Endodermal cell (in vitro differentiated cells): ENCODE measurements at places on chromosomes 4 and X. TPM values are rescaled to one million over a fixed set of nuclear protein-coding genes. Genes with fewer than 3 reads are reported as not detected.
A peak's percentile ranks its signal among the peaks of the same experiment; 100 is the strongest.

Gene CSAG1
- not detected in 2 replicates for total RNA-seq

Gene PCSK1N
- 2.4 and 2.9 TPM in 2 replicates for total RNA-seq

Gene OTUD6A
- not detected in 2 replicates for total RNA-seq

Gene CCNB3
- 0.41 TPM in 1 of 2 replicates, not detected in the other for total RNA-seq

Gene DTHD1
- not detected in 3 replicates for total RNA-seq

Gene CSTF2
- 13.4 to 28.3 TPM (median 26.4 TPM) in 3 replicates for total RNA-seq

Gene MAGEC2
- not detected in 3 replicates for total RNA-seq

Gene AFM
- total RNA-seq, result not detected in 3 replicates

Gene XAGE3
- not detected in 2 replicates for total RNA-seq

Gene NXF2
- total RNA-seq, result 0.61 and 0.75 TPM in 2 replicates

Gene MGAT4D
- not detected in 2 replicates for total RNA-seq

GRCh38 chr4:42636645-42636949 is 20.3 kb downstream of the ATP8A1 start:
- no peak for DNase-seq
- no peaks in the 10 kb centered on the region for H3K36me3 ChIP-seq
- H3K4me1 ChIP-seq, result peaks cover 21% of the 10 kb centered on the region
- H3K4me3 ChIP-seq, result no peak overlapping the region
- no peaks in the 10 kb centered on the region for H3K27me3 ChIP-seq
- peak overlapping the region; percentile 81 for H3K27ac ChIP-seq

GRCh38 chr4:87806520-87806919 is 7.2 kb downstream of the IBSP start:
- no peak overlapping the region for H3K27ac ChIP-seq
- no peak for DNase-seq
- no peaks in the 10 kb centered on the region for H3K27me3 ChIP-seq
- H3K4me1 ChIP-seq, result no peaks in the 10 kb centered on the region
- H3K4me3 ChIP-seq, result no peak overlapping the region
- no peaks in the 10 kb centered on the region for H3K36me3 ChIP-seq

DNA sequence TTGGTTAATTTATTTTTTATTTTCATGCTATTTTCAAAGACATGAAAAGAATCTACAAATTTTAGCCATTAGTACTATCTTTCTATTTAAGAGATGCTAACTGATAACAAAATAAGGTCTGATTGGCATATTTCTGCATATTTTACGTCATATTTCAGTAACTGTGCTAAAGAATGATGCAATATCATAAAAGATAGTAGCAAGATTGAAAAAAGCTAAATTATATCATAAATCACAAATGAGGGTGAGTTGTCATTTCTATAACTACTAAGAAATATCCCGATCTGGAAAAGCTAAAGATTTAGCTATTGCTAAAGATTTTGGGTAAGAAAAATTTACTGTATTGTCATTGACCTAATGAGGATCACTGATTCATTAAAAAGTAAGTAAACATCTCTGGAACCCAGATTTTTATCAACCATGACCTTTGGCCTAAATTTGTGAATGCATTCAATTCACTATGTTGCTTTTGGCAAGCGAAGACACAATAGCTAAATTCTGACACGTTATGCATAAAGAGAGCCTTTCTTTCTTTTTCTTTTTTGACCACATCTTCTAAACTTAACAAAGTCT is 103.6 kb downstream of the HPGD start:
- H3K27me3 ChIP-seq, result no peaks in the 10 kb centered on the region
- no peaks in the 10 kb centered on the region for H3K4me1 ChIP-seq
- H3K4me3 ChIP-seq, result no peak overlapping the region
- no peak for DNase-seq
- no peak overlapping the region for H3K27ac ChIP-seq
- H3K36me3 ChIP-seq, result no peaks in the 10 kb centered on the region

GRCh38 chr4:126957987-126958386 is 674.8 kb upstream of the INTU start:
- H3K36me3 ChIP-seq, result no peaks in the 10 kb centered on the region
- H3K27ac ChIP-seq, result no peak overlapping the region
- no peaks in the 10 kb centered on the region for H3K27me3 ChIP-seq
- no peak overlapping the region for H3K4me3 ChIP-seq
- DNase-seq, result no peak

DNA sequence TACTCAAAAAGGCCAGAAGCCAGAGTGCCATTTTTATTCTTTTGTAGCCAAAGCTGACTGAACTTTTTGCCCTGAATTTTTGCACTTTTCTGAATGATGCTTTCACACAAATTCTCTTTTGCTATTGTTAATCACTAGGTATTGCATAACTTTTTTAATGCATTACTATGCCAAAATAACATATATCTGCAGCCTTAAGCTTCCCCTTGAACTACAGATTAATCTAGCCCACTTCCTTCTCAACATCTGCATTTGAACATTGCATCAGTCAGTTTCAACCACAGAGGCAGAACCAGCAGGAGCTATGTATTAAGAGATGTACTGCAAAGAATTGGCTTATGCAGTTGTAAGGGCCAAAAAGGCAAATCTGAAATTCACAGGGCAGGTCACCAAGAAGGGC is 197.6 kb upstream of the GYPA start:
- no peaks in the 10 kb centered on the region for H3K36me3 ChIP-seq
- H3K27me3 ChIP-seq, result no peaks in the 10 kb centered on the region
- no peaks in the 10 kb centered on the region for H3K4me1 ChIP-seq

GRCh38 chr4:86250619-86251018 is 109.2 kb downstream of the MAPK10 start:
- no peaks in the 10 kb centered on the region for H3K4me1 ChIP-seq
- H3K36me3 ChIP-seq, result peaks cover 5% of the 10 kb centered on the region
- H3K4me3 ChIP-seq, result no peak overlapping the region
- no peaks in the 10 kb centered on the region for H3K27me3 ChIP-seq
- H3K27ac ChIP-seq, result no peak overlapping the region

- DNase-seq, result no peak
- no peaks in the 10 kb centered on the region for H3K27me3 ChIP-seq
- H3K36me3 ChIP-seq, result peaks cover 49% of the 10 kb centered on the region
- H3K27ac ChIP-seq, result no peak overlapping the region
- peaks cover 8% of the 10 kb centered on the region for H3K4me1 ChIP-seq
These were observed 16.6 kb downstream of the JAKMIP1 start for GRCh38 chr4:6183740-6184139.

- H3K4me1 ChIP-seq, result no peaks in the 10 kb centered on the region
- H3K27me3 ChIP-seq, result no peaks in the 10 kb centered on the region
- no peaks in the 10 kb centered on the region for H3K36me3 ChIP-seq
- H3K4me3 ChIP-seq, result no peak overlapping the region
- DNase-seq, result no peak
- no peak overlapping the region for H3K27ac ChIP-seq
These were observed 182.0 kb downstream of the TENT5D start for GRCh38 chrX:80602036-80602860.

DNA sequence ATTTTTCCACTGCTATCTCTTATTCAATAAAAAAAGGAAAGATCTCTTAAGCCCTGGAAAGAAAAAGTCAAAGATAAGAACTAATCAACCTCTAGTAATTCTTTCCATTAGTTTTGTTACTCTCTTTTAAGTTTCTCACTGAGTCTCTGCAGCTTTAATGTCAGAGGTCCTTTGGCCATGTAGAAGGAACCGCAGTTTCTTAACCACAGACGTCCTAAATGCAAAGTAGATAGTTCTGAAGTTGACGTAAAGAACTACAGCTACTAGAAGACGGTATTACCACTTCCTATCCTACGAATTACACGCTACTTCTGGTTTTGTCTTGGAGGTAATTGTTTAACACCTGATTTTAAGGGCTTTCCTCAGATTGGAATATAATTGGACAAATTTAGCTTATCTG is 325.9 kb downstream of the ANKRD50 start:
- no peak overlapping the region for H3K27ac ChIP-seq
- H3K4me1 ChIP-seq, result no peaks in the 10 kb centered on the region
- no peaks in the 10 kb centered on the region for H3K27me3 ChIP-seq
- no peaks in the 10 kb centered on the region for H3K36me3 ChIP-seq

DNA sequence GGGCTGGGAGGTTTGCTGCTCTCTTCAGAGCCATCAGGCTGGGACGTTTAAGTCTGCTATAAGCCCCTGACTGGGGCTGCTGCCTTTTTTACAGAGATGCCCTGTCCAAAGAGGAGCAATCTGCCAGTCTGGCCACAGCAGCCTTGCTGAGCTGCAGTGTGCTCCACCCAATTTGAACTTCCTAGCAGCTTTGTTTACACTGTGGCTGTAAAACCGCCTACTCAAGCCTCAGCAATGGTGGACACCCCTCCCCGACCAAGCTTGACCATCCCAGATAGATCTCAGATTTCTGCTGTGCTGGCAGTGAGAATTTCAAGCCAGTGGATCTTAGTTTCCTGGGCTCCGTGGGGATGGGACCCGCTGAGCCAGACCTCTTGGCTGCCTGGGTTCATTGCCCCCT is 40.7 kb downstream of the SPATA18 start:
- no peak overlapping the region for H3K27ac ChIP-seq
- H3K4me1 ChIP-seq, result no peaks in the 10 kb centered on the region
- H3K36me3 ChIP-seq, result no peaks in the 10 kb centered on the region
- DNase-seq, result no peak
- H3K27me3 ChIP-seq, result no peaks in the 10 kb centered on the region

- DNase-seq, result peak; percentile 58
- H3K27ac ChIP-seq, result no peak overlapping the region
- H3K27me3 ChIP-seq, result no peaks in the 10 kb centered on the region
- no peaks in the 10 kb centered on the region for H3K4me1 ChIP-seq
- no peaks in the 10 kb centered on the region for H3K36me3 ChIP-seq
These were observed 856.0 kb upstream of the FRG1 start for GRCh38 chr4:189084671-189085070.

DNA sequence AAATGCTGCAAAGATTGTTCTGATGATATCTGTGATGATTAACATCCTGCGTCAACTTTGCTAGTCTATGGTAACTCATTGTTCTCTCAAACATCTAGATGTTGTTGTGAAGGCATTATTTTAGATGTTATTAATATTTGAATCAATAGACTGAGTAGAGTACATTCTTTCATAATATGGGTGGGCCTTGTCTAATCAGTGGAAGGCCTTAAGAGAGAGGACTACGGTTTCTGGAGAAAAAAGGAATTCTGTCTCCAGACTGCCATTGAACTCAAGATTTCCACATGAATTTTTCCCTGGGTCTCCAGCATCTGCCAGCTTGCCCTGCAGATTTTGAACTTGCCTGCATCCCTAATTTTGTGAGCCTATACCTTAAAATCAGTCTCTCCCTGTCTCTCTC is 2381.1 kb upstream of the AGA start:
- H3K4me1 ChIP-seq, result no peaks in the 10 kb centered on the region
- DNase-seq, result no peak
- H3K27me3 ChIP-seq, result no peaks in the 10 kb centered on the region

GRCh38 chr4:153546280-153546679 is 80.1 kb downstream of the TMEM131L start:
- H3K36me3 ChIP-seq, result no peaks in the 10 kb centered on the region
- H3K4me1 ChIP-seq, result no peaks in the 10 kb centered on the region
- H3K27ac ChIP-seq, result no peak overlapping the region
- no peaks in the 10 kb centered on the region for H3K27me3 ChIP-seq
- no peak overlapping the region for H3K4me3 ChIP-seq

DNA sequence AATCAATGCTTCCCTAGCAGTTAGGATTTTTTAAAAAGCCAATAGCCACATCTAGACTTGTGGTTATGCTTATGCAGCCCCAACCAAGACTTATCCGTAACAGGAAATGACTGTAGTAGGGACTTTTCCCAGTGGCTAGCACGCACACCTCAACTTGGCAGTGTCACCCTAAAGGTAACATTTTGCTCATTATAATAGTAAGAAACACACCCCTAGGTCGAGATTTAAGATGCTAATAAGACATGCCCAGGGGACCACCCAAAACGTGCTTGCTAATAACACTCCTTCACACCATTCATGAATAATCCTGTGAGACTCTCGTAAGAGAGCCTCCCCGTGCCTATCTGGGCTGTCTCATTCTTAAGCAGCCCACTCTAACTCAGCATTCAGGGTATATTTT is 195.3 kb downstream of the CHIC1 start:
- H3K27ac ChIP-seq, result no peak overlapping the region
- H3K27me3 ChIP-seq, result no peaks in the 10 kb centered on the region
- H3K4me1 ChIP-seq, result no peaks in the 10 kb centered on the region
- H3K36me3 ChIP-seq, result no peaks in the 10 kb centered on the region
- no peak for DNase-seq

DNA sequence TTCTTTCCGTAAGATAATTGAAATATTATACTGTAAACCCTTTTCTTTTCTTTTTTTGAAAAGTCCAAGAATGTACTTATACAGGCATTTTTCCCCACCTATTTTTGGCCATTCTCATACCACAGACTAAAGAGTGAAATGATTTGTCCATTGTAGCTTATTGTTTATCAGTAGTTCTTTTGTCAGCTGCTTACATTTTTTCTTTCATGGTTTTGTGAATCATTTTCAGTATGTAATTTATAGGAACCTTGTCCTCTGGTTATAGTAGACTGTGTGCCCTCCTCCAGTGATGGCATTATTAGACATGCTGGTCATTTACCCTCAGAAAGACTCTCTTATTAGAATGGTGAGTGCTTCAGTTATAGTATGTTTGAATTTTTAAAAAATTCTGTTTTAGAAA is 56.7 kb downstream of the CCKAR start:
- no peaks in the 10 kb centered on the region for H3K27me3 ChIP-seq
- peaks cover 60% of the 10 kb centered on the region for H3K36me3 ChIP-seq
- no peaks in the 10 kb centered on the region for H3K4me1 ChIP-seq
- no peak overlapping the region for H3K4me3 ChIP-seq
- DNase-seq, result no peak

DNA sequence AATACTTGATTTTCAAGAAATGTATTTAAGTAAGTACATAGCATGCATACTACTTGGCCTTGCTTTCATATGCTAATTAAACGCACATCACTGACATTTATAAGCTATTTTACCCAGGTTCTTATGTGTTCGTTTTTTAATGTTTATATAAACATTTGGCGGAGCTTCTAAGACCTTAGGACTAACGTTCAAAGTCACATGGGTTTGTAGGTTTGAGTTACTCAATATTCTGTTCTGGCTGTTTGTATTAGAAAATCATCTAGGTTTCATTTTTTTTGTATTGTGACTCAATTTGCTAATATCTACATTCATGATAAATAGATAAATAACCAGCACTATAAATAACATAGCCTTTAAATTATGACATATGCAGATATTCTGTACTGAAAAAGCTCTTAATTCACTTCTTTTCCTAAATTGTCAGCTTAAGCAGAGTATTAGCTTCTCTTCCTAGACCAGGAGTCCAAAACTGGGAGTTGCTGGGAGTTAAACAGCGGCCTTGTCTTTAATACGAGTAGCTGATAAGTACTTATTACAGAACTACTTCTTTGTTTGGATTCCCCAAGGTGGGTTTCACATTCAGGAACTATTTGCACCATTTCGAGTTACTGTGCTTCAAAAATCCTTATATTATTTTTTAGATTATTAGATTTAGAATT is 42.0 kb downstream of the GUCY1B1 start:
- H3K36me3 ChIP-seq, result no peaks in the 10 kb centered on the region
- no peaks in the 10 kb centered on the region for H3K27me3 ChIP-seq
- no peaks in the 10 kb centered on the region for H3K4me1 ChIP-seq
- DNase-seq, result no peak

GRCh38 chr4:124191329-124191728 is 521.2 kb downstream of the ANKRD50 start:
- DNase-seq, result no peak
- no peaks in the 10 kb centered on the region for H3K4me1 ChIP-seq
- no peak overlapping the region for H3K4me3 ChIP-seq
- H3K27ac ChIP-seq, result no peak overlapping the region

GRCh38 chr4:183610033-183610432 is 49.0 kb downstream of the RWDD4 start:
- H3K27ac ChIP-seq, result no peak overlapping the region
- no peaks in the 10 kb centered on the region for H3K36me3 ChIP-seq
- DNase-seq, result no peak
- no peaks in the 10 kb centered on the region for H3K27me3 ChIP-seq
- no peak overlapping the region for H3K4me3 ChIP-seq
